Endothelial cell (in vitro differentiated cells): ENCODE measurements at places on chromosomes 4 and X. TPM values are rescaled to one million over a fixed set of nuclear protein-coding genes. Genes with fewer than 3 reads are reported as not detected.
A peak's percentile ranks its signal among the peaks of the same experiment; 100 is the strongest.

MAGEB16 gene
- not detected for total RNA-seq

- peaks cover 5% of the 10 kb centered on the region for H3K4me1 ChIP-seq
- no peaks in the 10 kb centered on the region for H3K36me3 ChIP-seq
- H3K27ac ChIP-seq, result no peak overlapping the region
- no peak for DNase-seq
- no peaks in the 10 kb centered on the region for H3K27me3 ChIP-seq
Measured at GRCh38 chrX:6904156-6904555, 243.4 kb upstream of the STS start.

- DNase-seq, result no peak
- no peaks in the 10 kb centered on the region for H3K36me3 ChIP-seq
- no peaks in the 10 kb centered on the region for H3K27me3 ChIP-seq
- no peak overlapping the region for H3K27ac ChIP-seq
- no peak overlapping the region for H3K4me3 ChIP-seq
Measured at GRCh38 chr4:26731351-26732035, 129.1 kb upstream of the STIM2 start.

DNA sequence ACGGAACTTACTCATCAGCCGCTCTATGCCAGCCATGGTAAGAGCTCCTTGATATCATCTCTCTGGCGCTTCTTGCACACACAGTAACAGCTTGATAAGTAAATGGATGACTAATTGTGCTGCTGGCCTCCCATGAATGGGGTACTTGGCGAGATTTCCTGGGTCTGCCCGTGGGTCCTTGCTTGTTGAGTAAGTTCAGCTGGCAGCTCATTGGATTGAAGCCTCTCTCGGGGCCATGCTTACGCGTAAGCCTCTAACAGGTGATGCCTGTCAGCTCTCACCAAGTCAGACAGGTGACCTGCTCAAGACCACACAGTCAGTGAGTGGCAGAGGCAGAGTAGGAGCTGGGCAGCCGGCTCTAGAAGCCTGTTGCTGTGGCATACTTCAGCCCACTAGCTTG, 7.7 kb downstream of the NSG1 start:
- H3K27me3 ChIP-seq, result peaks cover 5% of the 10 kb centered on the region
- no peak overlapping the region for H3K4me3 ChIP-seq
- H3K27ac ChIP-seq, result no peak overlapping the region
- DNase-seq, result no peak

TDO2 gene
- total RNA-seq, result not detected

NAT8L gene
- 0.36 TPM for total RNA-seq

FRMD7 gene
- total RNA-seq, result not detected

PAK3 gene
- total RNA-seq, result 4.0 TPM

DNA sequence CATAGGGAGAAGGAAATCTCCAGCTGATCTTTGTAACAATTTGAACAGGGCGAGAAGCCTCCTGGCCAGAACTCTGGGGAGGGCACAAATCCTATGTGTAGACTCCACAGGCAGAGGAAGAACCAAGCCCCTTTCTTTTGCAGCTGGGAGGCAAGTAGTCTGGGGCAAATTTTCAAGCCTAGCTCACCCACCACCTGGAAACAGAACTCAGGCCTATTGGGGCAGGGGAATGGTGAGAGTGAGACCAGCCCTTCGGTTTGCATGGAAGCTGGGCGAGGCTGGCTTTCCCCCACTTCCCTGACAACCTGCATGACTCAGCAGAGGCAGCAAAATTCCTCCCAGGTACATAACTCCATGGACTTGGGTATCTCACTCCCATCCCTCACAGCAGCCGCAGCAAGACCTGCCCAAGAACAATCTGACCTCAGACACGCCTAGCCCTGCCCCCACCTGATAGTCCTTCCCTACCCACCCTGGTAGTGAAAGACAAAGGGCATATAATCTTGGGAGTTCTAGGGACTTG, 138.2 kb downstream of the EMCN start:
- H3K27ac ChIP-seq, result no peak overlapping the region
- H3K36me3 ChIP-seq, result no peaks in the 10 kb centered on the region
- DNase-seq, result no peak
- no peak overlapping the region for H3K4me3 ChIP-seq
- peaks cover 8% of the 10 kb centered on the region for H3K4me1 ChIP-seq

DNA sequence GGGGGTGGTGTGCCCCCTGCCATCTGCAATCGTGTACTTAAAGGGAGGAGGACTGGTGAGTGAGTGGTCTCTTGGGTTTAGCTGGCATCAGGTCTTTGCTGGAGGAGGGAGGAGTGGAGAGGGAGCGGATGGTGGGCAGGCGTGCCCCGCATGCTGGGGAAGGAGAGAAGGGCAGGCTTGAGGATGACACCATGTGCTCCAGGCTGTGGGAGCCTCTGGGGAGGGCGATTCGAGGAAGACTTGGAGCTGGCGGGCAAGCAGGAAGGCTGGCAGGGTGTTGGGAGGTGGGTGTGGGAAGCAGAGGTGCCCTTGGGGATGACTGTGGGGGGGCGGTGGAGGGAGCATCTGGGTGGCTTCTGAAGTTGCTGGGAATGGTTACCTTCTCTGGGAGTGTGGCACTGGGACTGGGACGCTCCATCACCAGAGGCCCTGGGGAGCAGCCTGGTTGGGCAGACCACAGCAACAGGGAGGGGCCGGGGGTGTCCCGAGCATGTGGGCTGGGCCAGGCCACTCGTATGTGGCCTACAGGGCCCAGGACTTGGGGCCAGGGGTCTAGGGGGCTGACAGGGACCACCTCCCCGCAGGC, 30.8 kb upstream of the AFAP1 start:
- H3K4me3 ChIP-seq, result no peak overlapping the region
- H3K27me3 ChIP-seq, result peaks cover 11% of the 10 kb centered on the region
- peak overlapping the region; percentile 90 for H3K27ac ChIP-seq
- DNase-seq, result no peak

DNA sequence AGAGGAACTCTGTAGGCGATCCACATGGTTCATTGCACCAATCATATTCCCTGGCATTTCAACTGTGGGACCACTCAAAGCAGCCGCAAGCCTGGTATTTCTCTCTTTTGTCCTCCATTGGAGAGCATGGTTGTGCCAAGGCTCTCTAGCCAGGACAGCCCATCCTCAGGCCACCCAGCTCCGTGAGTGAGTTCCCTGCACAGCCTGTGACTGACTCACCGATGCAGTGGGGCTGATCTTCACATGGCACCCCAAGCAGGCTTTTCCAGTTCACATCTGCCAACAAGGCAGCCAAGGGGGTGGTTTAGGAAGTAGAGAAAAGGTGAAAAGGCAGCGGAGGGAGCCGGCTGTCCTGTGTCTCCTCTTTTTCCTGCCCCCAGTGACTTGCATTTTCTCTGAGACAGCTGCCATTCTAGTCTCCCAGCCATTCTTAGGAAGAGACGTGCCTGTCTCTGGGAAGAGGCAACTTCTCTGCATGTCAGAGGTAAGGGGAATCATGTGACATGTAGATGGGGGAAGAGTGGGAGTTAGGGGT, 69.2 kb downstream of the MID1IP1 start:
- no peaks in the 10 kb centered on the region for H3K27me3 ChIP-seq
- H3K36me3 ChIP-seq, result no peaks in the 10 kb centered on the region
- H3K27ac ChIP-seq, result peak overlapping the region; percentile 77
- H3K4me1 ChIP-seq, result peaks cover 18% of the 10 kb centered on the region
- no peak overlapping the region for H3K4me3 ChIP-seq
